ENCODE measurements at places on chromosomes 7 and 10. TPM values are rescaled to one million over a fixed set of nuclear protein-coding genes. Genes with fewer than 3 reads are reported as not detected.

- no peak for DNase-seq
Measured at GRCh38 chr7:73606801-73607691, 17.3 kb downstream of the MLXIPL start.

DNA sequence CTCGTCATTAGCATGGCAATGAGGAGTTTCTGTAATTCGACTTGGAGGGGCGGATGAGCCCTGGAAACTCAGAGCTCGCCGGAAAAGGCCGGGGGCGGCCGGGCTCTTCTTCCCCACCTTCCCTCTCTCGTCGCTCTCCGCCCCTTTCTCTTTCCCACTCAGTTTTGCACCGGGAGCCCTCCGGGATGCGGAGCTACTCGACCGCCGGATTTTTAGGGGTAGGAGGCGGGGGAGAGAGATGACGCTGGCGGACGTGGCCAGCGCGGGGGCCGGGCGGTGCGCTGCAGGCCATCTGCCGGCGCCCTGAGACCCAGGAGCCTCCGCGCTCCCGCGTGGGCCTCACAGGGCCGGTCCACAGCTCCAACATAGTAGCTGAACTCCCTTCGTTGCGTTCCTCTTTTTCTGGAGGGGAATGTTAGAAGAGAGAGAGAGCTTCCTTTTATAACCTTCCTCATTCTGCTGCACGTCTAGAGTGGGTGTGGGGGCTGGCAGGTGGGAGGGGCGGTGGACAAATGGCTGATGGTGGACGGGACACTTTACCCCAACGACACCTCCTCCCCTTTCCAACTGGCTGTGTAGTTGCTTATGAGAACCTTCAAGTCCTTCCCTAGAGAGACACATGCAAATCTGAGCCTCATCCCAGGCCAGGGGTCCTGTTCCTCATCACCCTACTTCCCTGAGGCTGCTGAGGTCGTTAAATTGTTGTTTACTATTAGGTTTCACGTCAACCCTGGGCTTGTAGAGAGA, 1.1 kb upstream of the HOXA1 start:
- no peak for DNase-seq

DNA sequence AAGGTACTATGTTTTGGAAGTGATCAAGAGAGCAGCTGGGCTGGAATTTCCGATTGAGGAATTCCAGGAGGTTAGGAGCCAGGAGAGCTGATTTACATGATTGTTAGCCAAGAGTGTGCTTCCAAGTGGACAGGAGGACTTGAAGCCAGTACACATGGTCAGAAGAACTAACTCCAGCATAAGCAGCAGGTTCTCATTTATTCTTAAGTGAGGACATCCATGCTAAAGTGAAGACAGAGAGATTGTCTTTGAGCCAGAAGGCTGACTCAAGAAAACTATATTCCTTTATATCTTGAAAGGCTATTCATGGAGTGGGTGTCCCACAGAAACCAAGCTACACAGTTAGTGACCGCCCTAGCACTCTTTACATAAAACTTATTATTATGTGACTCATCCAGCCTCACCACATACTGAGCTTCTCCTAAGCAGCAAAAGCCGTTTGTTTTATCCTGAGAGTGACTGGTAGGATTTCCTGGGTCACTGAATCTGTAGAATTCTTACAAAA, 56.7 kb upstream of the SEMA3A start:
- no peak for DNase-seq

Gene PTPN20
- 14.2 TPM for total RNA-seq

GRCh38 chr7:50857804-50858489, 75.3 kb upstream of the GRB10 start:
- DNase-seq, result no peak

GRCh38 chr10:44417761-44418160, 32.9 kb upstream of the CXCL12 start:
- DNase-seq, result no peak

DNA sequence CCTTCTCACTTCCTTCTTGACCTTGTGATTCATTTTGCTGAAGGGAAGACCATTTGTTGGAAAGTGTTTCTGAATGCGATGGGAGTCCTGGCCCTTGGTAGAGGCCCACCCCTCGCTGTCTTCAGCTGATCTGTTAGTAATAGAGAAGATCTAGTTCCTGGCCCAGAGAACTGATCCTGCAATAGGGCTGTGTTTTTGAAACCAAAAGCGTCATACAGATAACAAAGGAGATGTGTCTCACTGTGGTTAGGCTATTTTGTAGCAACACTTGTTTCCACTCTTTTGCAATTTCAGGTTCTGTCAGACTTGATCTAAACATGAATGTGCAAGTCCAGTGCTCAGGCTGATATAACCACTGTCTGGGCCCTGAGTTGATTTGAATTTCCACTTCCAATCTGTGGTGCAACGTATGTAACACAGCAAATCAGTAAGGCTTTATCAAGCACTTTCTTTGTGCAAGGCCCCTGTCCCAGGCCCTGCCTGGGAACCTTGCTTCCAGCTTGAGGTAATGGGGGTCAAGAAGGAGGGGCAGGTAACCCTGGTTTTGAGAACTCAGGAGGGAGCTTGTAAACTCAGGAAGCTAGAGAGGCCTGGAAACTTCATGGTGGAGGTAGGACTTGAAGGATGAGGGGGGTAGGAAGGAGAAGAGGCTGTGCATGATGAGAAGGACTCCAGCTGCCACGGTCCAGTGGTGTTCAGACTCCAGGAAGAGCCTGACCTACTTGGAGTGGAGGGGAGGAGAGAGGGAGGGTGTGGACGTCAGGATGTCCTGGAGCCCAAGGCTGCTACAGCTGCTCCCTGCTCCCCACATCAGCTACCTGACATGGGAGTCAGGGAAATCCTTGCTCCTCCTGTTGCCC, 42.2 kb upstream of the SRGN start:
- DNase-seq, result no peak

All from occipital lobe (tissue), 3 donors.